Smooth muscle cell of bladder (primary cell): ENCODE measurements at places on chromosomes 3 and 15. TPM values are rescaled to one million over a fixed set of nuclear protein-coding genes. Genes with fewer than 3 reads are reported as not detected.

The SEMA3G gene
- under 0.01 TPM in 2 replicates for total RNA-seq

The PTH1R gene
- total RNA-seq, result under 0.01 and 0.28 TPM in 2 replicates

The FANCD2OS gene
- total RNA-seq, result not detected in 2 replicates

The GRAMD1C gene
- 1.3 and 2.1 TPM in 2 replicates for total RNA-seq

The FAM107A gene
- under 0.01 TPM in 1 of 2 replicates, not detected in the other for total RNA-seq

The CAMKV gene
- total RNA-seq, result not detected in 2 replicates

The SNTN gene
- not detected in 2 replicates for total RNA-seq

The AGBL1 gene
- total RNA-seq, result not detected in 2 replicates

The MYL3 gene
- total RNA-seq, result not detected in 2 replicates

The TIMMDC1 gene
- 46.1 and 60.6 TPM in 2 replicates for total RNA-seq

The MNS1 gene
- total RNA-seq, result 0.65 and 1.1 TPM in 2 replicates

The COL6A5 gene
- not detected in 2 replicates for total RNA-seq

The RTP2 gene
- total RNA-seq, result not detected in 2 replicates

The PIAS1 gene
- 9.4 and 10.1 TPM in 2 replicates for total RNA-seq

The CDC25A gene
- 1.00 and 1.3 TPM in 2 replicates for total RNA-seq

The LDHAL6B gene
- total RNA-seq, result not detected in 2 replicates

The GOLGA8T gene
- 0.14 TPM in 1 of 2 replicates, not detected in the other for total RNA-seq

The ZNF662 gene
- total RNA-seq, result 0.57 and 1.0 TPM in 2 replicates

The SH2D7 gene
- not detected in 2 replicates for total RNA-seq

The CRABP1 gene
- total RNA-seq, result not detected in 2 replicates

The MAP1A gene
- total RNA-seq, result 38.8 and 40.8 TPM in 2 replicates

The RAB6B gene
- total RNA-seq, result 0.14 and 0.37 TPM in 2 replicates

The OCA2 gene
- total RNA-seq, result not detected in 2 replicates
